ENCODE measurements at places on chromosomes 11 and 22. TPM values are rescaled to one million over a fixed set of nuclear protein-coding genes. Genes with fewer than 3 reads are reported as not detected.

Gene PLEKHB1
- 1.1 TPM for total RNA-seq

Gene GAS2
- total RNA-seq = 3.4 TPM

Gene FDXACB1
- 2.0 TPM for total RNA-seq

Gene BTBD18
- not detected for total RNA-seq

Measured in regular cardiac myocyte (primary cell).